ENCODE measurements at places on chromosomes 7 and 10.
A peak's percentile ranks its signal among the peaks of the same experiment; 100 is the strongest.

DNA sequence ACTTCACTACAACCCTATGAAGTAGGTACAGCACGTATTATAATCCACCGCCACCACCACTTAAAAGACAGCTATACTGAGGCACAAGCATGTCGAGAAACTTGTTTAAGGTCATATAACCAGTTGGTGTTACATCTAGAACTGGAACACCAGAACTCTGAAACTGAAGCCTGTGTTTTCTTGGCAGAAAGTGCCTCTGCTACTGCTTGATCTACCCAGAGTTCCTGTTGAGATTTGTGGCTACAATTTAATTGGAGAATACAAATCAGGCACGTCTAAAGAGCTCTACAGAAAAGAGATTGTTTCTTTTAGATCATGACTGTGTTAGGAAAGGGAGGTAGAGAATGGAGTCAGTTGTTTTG, 4.3 kb upstream of the ADD3 start:
- no peak for DNase-seq

GRCh38 chr7:24143547-24143946, 140.4 kb upstream of the NPY start:
- no peak for DNase-seq

- no peak for DNase-seq
Measured at GRCh38 chr7:92313055-92313454, 67.3 kb downstream of the ANKIB1 start.

DNA sequence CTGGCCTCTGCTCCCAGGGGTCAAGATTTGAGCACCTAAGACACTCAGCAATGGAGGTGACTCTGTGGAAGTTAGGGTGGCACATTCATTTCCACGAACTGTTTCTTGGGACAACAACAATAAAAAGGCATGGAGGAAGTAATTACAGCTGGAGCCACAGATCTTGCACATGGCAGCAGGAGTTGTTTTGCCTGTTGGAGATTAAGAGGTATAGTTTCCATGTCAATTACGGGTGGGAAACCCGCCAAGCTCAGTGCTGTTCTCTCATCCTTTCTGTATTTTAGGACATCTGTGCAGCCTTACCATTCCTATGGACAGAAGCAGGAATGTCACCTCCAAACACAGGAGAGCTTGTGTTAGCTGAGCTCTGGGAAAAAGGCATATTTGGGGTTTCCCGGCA, 201.2 kb downstream of the SNX10 start:
- no peak for DNase-seq

GRCh38 chr10:133324198-133324792, 12.4 kb downstream of the CALY start:
- DNase-seq: peak; percentile 51

- no peak for DNase-seq
Measured at GRCh38 chr10:2425320-2425719, 642.0 kb upstream of the PFKP start.

DNA sequence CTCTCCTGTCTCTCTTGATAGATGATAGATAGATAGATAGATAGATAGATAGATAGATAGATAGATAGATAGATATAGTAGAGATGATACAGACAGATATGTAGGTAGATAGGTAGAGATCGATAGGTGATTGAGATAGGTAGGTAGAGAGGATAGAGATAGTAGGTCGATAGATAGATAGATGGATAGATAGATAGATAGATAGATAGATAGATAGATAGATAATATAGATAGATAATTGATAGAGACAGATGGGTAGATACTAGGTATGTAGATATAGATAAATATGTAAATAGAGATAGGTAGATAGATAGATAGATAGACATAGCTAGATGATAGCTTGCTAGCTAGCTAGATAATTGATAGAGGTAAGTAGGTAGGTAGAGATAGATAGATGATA, 1154.2 kb upstream of the AUTS2 start:
- no peak for DNase-seq

GRCh38 chr7:8051373-8051772, 82.8 kb downstream of the GLCCI1 start:
- DNase-seq: no peak

- no peak for DNase-seq
Measured at GRCh38 chr10:43390759-43391158, 18.2 kb downstream of the HNRNPF start.

- no peak for DNase-seq
Measured at GRCh38 chr7:129307592-129307991, 82.8 kb downstream of the AHCYL2 start.

GRCh38 chr10:73225518-73225917, 21.5 kb downstream of the DNAJC9 start:
- DNase-seq: no peak

GRCh38 chr7:73626814-73627213, 2.5 kb upstream of the MLXIPL start:
- no peak for DNase-seq

- DNase-seq: no peak
Measured at GRCh38 chr7:92754919-92755581, 81.3 kb downstream of the CDK6 start.

DNA sequence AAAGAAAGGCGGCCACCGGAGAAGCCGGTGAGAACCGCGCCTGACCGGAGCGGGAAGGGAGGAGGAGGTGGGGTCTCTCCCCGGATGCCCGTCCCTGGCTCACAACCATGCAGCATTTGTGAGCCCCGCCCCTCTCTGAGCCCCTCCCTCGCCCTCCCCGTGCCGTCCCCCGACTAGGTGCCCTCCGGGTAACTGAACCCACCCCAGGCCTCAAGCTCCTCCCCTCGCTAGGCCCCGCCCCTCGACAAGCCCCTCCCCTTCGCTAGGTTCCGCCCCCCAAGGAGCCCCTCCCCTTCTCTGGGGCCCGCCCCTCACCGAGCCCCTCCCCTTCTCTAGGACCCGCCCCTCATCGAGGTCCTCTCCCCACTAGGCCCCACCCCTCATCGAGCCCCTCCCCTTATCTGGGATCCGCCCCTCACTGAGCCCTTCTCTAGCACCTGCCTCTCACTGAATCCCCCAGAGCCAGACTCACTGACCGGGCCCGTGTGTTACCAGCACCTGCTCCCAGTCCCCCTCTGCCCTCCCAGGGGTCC, 42.2 kb upstream of the HSPB1 start:
- no peak for DNase-seq

- no peak for DNase-seq
Measured at GRCh38 chr7:128059143-128059988, 28.1 kb upstream of the LRRC4 start.

GRCh38 chr7:33725111-33726025, 180.0 kb upstream of the BMPER start:
- no peak for DNase-seq

DNA sequence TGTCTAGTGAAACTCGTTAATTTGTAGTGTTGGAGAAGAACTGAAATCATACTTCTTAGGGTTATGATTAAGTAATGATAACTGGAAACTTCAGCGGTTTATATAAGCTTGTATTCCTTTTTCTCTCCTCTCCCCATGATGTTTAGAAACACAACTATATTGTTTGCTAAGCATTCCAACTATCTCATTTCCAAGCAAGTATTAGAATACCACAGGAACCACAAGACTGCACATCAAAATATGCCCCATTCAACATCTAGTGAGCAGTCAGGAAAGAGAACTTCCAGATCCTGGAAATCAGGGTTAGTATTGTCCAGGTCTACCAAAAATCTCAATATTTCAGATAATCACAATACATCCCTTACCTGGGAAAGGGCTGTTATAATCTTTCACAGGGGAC, 187.6 kb downstream of the CFTR start:
- DNase-seq: no peak

GRCh38 chr10:104492329-104492940, 138.8 kb downstream of the CFAP58 start:
- DNase-seq: no peak

GRCh38 chr10:90965720-90966119, 44.8 kb upstream of the ANKRD1 start:
- no peak for DNase-seq

- DNase-seq: no peak
Measured at GRCh38 chr10:121242741-121243608, 355.3 kb downstream of the FGFR2 start.

DNA sequence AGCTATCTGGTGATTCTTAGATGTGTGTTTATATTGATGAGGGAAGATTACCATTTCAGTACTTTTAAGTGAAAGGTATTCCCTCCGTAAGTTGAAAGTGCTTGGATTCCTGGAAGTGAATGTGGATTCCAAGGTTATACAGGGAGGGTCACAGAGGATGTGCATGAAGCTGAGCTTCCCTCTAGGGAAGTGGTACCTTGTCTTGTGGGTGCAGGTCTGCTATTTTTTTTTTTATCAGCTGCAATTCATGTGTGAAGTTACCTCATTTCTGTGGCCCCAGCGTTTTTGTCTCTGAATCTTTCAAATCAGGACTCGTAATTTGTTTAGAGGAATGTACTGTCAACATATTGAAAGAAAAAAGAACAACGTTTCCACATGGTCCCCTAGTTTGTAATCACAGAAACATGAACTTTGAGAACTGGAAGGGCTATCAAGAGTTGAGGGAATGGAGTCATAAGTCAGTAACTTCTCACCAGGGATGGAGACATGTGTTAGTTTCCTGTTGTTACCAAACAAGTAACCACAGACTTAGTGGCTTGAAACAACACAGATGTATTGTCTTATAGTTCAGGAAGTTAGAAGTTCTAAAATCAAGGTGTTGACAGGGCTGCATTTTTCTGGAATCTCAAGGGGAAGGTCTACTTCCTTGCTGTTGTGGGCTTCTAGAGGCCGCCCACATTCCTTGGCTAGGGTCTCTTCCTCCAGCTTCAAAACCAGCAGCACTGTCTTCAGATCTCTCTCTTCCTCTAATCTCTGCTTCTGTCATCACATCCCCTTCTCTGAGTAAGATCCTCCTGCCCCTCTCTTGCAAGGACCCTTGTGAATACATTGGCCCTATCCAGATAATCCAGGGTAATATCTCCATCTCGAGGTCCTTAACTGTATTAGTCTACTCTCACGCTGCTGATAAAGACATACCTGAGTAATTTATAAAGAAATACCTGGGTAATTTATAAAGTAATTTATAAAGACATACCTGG, 64.4 kb downstream of the RAB18 start:
- no peak for DNase-seq

DNA sequence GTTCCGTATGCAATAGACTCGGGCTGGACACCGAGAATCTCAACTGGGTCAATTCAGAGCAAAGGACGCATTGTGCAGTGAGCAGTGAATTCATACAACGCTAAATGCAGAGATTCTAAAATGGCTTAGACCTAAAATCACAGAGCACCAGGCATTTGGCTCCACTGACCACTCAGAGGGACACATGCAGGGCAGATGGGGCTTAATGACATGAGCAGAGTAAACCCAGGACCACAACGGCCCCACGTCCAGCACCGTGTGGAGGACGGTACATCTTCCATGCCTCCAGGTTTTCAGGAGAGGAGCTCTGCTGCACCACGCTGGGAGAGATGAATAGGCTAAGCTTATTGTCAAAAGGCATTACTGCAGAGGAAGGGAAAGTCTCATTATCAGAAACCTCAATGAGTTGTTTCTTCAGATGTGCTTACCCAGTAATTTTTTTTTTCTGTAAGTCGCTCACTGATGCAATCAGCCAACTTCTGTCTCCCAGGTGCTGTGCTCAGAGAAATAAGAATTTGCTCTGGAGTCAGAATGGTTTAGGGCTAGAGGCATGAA, 555.0 kb downstream of the PTPRN2 start:
- no peak for DNase-seq

- no peak for DNase-seq
Measured at GRCh38 chr10:30639946-30640786, 10.6 kb upstream of the LYZL2 start.

GRCh38 chr10:114437473-114438292, 33.4 kb upstream of the AFAP1L2 start:
- no peak for DNase-seq

DNA sequence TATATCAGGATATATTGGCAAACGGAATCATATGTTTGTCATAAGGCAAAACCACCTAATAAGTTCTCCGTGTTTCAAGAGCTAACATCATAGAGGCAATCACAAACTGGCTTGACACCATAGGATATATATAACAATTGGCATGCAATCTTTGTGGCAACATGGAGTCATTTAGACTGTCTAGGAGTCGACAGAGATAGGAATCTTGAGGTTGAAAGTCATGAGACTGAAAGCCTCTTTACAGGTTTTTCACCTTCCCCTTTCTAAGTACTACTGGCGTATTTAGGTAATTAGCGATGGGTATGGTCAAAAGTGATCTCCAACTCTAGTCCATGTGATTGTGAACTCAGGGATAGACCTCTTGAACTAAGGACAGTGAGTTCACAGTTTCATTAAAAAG, 63.7 kb downstream of the THSD7A start:
- DNase-seq: no peak

- DNase-seq: no peak
Measured at GRCh38 chr7:157949711-157950110, 612.9 kb downstream of the DNAJB6 start.

DNA sequence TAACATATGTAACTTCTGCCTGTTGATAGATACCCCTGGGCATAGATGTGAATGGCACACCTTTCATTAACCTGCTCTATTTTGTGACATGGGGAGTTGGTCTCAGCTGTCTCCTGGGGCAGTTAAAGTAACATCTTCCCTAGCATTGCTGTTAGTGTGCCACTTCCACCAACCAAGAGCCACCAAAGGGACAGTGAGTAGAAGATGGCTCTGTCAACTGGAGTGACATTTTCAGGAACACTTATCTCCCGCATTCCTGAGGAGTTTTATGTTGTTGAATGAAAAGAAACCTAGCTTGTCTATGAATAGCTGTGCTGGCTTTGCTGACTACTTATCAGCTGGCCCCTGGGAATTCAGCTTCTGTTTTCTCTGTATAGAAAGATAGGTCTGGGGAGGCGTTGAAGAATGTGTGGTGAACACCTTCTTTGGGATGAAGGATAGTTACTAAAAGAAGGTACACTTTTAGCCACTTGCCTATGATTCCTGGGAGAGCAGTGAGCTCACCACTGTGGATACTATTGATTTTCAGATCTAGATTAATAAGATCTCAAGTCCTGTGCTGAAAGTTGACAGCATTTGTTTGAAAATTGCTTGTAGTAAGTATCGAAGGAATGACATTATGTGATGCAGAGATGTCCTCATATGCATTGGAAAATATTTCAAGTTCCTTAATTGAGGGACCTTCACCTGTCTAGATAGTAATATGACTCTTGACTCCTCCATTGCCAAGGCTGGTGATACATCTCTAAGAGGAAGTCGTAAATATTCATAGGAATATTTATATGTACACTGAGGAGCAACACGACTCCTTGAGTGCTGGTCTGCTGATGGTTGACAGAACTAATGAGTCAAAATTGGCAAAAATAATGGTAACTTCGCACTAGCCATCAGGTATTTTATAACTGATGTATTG, 7.6 kb downstream of the STARD3NL start:
- no peak for DNase-seq

- no peak for DNase-seq
Measured at GRCh38 chr10:57818522-57818921, 449.2 kb downstream of the IPMK start.

Data from activated effector memory CD4-positive, alpha-beta T cell treated with Interleukin-2 at 50 U/mL for 16 hours (primary cell).